ENCODE measurements at places on chromosomes 7 and 10.

GRCh38 chr10:15395935-15396334 is 24.8 kb upstream of the FAM171A1 start:
- DNase-seq: no peak

DNA sequence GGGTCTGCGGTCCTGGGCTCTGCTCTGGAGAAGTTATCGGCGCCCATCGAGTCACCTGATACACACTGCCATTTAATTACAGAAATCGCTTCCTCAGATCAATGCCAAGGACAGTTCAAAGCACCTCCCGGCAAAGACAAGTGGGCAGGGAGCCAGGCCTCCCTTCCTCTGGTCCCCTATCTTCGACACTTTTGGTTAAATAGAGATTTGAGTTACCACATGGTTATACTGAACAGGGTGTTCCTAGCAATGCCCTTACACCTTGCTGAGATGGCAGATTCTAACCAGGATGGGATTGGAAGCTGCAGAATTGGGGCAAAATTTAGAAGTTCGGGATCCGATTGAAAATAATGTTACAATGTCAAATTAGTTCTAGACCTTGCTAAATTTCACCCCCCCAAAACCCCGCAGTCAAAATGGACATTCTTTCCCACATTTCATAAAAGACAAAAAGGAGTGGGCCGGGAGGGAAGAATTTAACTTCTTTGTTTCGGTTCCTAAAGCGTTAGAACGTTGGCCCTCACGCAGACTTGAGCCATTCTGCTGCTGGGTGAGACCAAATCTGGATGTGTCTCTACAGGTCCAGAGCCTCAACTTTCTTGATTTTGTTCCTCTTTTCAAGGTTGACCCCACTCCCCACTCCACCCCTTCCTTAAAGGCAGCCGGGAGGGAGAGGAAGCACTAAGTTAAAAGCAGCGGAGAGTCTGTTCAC is 2.2 kb upstream of the DLX5 start:
- DNase-seq: no peak

GRCh38 chr10:100528921-100529474 is 673 bp downstream of the NDUFB8 start:
- no peak for DNase-seq

DNA sequence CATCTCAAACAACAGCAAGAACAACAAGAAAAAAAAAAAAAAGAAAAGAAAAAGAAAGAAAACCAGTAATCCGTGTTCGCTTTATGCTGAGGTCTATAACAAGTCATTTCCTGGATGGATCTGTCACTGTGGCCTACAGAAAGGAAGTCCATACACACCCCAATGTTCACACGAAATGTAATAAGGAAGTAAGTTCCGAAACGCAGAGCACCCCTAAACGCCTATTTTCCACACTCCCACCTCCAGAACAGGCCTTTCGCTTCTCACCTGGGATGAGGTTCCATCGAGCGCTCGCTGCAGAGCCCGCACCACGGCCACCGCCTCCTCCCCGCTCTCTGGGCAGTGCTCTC is 735 bp downstream of the ZNF394 start:
- DNase-seq: no peak

GRCh38 chr7:133510326-133511055 is 257.6 kb downstream of the EXOC4 start:
- no peak for DNase-seq

GRCh38 chr7:110568388-110568787 is 522.5 kb upstream of the LRRN3 start:
- DNase-seq: no peak

DNA sequence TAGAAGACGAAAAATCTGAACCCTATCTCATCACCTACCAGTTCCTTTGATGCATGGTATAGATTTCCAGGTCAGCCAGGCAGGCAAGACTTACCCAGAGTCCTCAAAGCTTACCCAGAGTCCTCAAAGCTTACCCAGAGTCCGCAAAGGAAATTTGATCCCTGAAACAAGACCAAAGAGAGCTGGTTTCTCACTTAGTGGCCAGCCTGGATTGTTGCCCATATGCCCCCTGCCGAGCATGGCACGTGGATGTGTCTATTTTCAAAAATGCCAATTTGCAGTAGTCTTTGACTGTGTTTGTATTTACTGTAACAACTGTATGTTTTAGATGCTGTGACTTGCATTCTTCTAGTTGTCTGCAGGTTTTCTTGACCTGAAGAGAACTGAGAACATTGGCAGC is 120.2 kb upstream of the STARD3NL start:
- DNase-seq: no peak

GRCh38 chr10:4216726-4217125 is 431.7 kb upstream of the KLF6 start:
- no peak for DNase-seq

GRCh38 chr10:125235093-125236069 is 75.0 kb upstream of the CTBP2 start:
- no peak for DNase-seq

- DNase-seq: no peak
Observed at GRCh38 chr10:98370831-98371820, 43.9 kb downstream of the PYROXD2 start.

- DNase-seq: no peak
Observed at GRCh38 chr10:76514321-76514720, 1082.9 kb downstream of the LRMDA start.

DNA sequence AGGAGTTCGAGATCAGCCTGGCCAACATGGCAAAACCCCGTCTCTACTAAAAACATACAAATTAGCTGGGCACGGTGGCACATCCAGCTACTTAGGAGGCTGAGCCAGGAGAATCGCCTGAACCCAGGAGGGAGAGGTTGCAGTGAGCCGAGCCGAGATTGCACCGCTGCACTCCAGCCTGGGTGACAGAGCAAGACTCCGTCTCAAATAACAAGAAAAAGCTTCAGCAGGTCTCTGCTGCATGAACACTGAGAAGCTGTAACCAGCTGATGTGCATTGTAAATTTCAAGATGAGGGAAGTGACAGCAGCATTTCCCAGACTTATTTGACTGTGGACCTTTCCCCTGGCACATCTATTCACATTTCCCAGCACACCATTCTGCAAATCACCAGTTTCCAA is 222.0 kb downstream of the CALN1 start:
- no peak for DNase-seq

DNA sequence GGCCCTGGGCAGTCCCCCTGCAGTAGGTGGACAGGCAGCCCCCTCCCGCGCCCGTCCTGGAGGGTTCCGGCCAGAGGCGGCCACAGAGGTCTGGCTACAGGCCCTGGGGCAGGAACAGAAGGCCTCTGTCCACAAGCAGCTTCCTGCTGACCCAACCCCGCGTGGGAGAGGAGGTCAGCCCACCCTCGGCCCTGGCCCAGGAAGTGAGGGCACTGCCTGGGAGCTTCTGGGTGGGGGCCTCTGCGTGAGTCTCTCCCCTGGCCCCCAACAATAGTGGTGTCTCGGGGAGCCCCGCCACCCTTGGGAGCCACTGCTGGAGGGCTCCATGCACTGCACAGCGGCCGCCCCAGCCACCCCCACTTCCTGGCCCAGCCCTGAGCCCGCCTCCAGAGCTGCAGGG is 4.7 kb downstream of the MICALL2 start:
- DNase-seq: no peak

GRCh38 chr7:105935250-105935649 is 27.8 kb upstream of the CDHR3 start:
- DNase-seq: no peak

DNA sequence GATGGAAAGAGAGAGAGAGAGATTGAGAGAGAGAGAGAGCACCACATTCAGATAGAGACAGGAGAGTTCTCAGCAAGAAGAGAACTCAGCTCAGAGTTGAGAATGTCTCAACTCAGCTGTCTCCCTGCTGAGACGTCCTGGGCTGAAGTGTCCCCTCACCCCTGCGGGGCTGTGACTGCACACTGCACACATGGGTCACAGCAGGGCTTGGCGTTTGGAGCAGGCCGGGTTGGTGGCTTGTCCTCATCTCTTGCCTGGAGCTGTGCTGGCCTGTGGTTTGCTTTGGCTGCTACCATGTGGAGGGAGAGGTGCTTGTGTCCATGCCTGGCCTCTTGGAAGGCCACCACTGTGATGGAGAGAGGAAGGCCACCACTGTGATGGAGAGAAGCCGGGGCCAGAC is 167.9 kb downstream of the RNF216 start:
- DNase-seq: no peak

DNA sequence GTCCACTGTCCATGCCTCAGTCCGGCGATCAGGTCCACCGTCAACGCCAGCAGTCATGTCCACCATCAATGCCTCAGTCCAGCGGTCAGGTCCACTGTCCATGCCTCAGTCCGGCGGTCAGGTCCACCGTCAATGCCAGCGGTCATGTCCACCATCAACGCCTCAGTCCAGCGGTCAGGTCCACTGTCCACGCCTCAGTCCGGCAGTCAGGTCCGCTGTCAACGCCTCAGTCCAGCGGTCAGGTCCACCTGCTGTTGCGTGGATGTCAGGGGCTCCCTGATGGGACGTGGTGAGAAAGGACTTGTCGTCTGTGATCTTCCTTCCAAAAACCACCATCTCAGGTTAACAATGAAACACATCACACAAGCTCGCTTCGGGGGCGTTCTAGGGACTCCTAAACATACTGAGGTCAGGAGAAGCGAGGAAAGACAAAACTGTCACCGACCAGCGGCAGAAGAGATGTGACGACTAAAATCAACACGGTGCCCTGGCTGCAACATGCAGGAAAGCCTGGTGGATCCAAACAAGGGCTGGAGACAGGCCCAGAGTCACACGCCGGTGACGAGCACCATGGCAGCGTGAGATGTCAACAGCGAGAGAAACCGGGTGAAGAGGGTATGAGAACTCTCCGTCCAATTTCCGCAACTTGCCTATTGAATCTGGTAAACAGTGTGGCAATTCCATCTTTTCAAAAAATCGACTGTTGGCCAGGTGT is 264.2 kb downstream of the MAD1L1 start:
- no peak for DNase-seq

DNA sequence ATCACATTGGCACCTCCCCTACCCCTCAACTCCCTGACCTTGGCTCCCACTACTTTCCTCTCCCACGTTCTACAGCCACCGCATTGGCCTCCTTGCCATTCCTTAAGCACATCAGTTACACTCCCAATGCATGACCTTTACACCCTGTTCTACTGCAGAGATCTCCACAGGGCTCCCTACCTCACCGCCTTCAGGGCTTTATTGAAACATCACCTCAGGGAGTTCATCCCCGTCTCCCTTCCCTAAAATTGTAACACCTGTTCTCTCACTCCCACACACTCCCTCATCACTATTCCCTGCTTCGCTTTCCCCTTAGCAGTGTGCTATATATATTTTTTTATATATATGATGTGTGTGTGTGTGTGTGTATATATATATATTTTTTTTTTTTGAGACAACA is 18.5 kb downstream of the CNNM1 start:
- no peak for DNase-seq

GRCh38 chr7:90596671-90597562 is 796 bp downstream of the CDK14 start:
- DNase-seq: no peak

GRCh38 chr7:151339651-151340382 is 1.8 kb upstream of the NUB1 start:
- DNase-seq: no peak

DNA sequence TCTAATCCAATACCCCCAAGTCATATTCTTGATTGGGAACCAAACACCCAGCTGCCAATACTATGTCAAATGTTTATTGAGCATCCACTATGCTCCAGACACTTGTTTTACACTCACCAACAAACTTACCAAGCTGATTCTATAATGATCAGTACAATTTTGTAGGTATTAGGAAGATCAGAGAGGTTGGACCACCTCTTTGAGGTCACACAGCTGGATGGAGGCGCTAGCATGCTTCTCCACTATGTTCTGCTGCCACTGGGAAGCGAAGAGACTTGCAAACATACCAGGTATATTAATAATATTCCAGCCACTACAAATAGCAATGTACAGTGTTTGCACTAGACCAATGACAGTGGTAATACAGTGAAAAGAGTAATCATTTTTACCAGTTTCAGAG is 25.6 kb upstream of the SEPHS1 start:
- DNase-seq: no peak

DNA sequence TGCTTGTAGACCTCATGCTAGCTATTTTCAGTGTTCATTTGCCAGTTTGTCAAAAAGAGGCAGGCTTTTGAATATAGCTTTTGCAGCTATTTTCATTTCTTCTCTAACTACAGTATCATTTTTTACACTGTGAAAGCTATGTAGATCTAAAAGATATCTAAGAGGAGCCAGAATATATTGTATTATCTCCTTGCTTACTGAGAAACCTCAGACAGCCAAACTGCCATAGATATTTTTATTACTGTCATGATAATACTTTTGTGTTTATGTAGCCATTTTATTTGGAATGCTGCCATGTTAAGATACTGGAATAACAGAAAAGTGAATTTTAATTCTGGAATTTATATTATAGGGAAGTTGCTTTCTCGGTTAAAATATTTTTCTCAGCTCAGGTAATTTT is 37.2 kb downstream of the ANKIB1 start:
- DNase-seq: no peak

DNA sequence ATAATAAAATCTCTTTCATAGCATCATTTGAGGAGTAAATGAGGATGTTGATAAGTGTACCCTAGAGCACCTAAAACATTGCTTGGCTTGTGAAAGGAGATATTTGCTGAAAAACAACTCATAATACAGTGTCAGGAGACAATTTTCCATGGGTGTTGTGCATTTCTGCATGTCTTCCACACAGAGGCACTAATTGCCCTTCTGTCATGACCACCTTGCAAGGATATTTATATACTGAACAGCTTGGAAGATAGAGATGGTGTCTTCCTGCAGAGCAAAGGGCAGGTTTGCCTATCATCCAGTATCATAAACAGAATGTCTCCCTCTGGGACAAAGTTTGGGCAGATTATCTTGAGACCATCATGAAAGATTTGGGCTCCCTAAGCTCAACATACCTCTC is 495.2 kb upstream of the LRRN3 start:
- DNase-seq: no peak

DNA sequence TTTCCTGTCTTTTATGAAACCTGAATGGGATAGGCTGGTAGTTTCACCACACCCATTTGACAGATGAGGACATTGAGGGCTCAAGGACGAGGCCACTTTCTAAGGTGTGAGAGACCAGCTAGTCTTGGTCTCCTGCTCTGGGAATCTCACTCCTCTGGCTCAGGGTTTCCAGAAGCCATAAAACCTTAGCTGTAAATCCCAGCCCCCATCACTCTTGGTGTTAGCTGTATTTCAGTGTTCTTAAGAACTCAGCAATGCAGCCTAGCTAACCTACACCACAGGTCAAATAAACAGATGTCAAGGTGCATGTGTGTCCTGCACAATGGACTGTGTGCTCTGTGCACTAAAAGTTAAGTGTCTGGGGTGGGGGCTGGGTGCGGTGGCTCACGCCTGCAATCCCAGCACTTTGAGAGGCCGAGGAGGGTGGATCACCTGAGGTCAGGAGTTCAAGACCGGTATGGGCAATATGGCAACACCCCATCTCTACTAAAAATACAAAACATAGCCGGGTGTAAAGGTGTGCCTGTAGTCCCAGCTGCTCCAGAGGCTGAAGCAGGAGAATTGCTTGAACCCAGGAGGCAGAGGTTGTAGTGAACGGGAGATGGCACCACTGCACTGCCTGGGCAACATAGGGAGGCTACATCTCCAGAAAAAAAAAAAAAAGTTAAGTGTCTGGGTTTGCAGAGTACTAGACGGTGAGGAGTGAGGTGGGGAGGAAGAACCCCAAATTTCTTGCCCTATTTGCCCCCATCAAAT is 567 bp upstream of the EPO start:
- no peak for DNase-seq

- DNase-seq: no peak
Observed at GRCh38 chr7:101442426-101443070, 79.9 kb downstream of the COL26A1 start.

GRCh38 chr10:17984056-17984455 is 32.3 kb downstream of the SLC39A12 start:
- DNase-seq: no peak

Data from iPS DF 6.9 (cell line).